ENCODE measurements at places on chromosomes 3 and 15.

- DNase-seq: no peak
Observed at GRCh38 chr3:85737846-85738245, 779.1 kb downstream of the CADM2 start.

- DNase-seq: no peak
Observed at GRCh38 chr3:151275091-151275490, 3.3 kb downstream of the P2RY14 start.

GRCh38 chr15:93759629-93760028 is 471.7 kb upstream of the MCTP2 start:
- DNase-seq: no peak

- DNase-seq: no peak
Observed at GRCh38 chr15:64070106-64070505, 23.5 kb downstream of the CIAO2A start.

GRCh38 chr3:45145223-45145622 is 955 bp downstream of the CDCP1 start:
- no peak for DNase-seq

- DNase-seq: no peak
Observed at GRCh38 chr3:191695131-191695814, 234.3 kb downstream of the PYDC2 start.

DNA sequence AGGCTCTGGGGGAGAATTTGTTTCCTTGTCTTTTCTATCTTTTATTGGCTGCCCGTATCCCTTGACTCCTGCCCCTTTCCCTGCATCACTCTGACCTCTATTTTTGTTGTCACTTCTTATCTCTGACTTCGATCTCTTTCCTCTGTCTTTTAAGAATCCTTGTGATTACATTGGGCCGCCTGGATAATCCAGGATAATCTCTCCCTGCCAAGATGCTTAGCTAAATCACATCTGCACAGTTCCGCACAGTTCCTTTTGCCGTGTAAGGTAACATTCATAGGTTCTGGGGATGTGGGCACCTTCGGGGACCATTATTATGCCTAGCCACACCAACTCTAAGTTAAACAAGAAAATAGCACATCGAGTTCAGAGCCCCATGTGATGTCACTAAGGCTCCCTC is 103.0 kb upstream of the DPPA4 start:
- DNase-seq: no peak

DNA sequence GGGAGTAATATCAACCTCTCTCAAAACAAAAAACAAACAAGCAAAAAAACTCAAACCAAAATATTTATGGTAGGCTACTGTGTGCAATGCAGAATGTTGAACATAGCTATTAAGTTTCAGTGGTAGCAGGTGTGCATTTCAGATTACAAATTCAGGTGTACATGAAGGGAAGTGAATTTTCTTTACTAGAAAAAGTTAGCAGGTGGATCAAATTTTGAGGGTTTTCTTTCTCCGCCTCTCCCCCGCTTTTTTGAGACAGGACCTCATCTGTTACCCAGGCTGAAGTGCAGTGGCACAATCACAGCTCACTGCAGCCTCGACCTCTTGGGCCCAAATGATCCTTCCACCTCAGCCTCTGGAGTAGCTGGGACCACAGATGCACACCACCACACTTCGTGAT is 109.7 kb upstream of the GOLIM4 start:
- no peak for DNase-seq

DNA sequence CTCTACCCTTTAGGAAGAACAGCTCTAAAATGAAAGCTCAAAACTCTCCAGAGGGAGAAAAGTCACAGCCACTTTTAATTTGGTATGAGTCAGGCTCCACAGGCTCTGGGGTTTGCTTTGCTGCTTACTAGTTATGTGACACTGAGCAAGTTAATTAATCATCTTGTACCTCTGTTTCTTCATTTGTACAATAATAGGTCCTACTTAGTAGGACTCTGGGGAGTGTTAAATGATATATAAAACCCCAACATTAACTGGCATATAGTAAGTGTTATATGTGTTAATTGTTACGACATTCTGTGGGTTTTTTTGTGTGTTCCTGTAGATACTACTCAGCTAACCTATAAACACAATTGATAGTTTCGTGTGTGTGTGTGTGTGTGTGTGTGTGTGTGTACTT is 6.6 kb downstream of the ACKR2 start:
- no peak for DNase-seq

- no peak for DNase-seq
Observed at GRCh38 chr3:104106276-104106675, 1260.4 kb upstream of the ALCAM start.

- DNase-seq: no peak
Observed at GRCh38 chr15:101635944-101636727, 16.0 kb downstream of the TM2D3 start.

GRCh38 chr3:190538288-190538687 is 24.4 kb downstream of the IL1RAP start:
- DNase-seq: no peak

Measured in effector memory CD8-positive, alpha-beta T cell (primary cell).